ENCODE measurements at places on chromosomes 2 and 18. TPM values are rescaled to one million over a fixed set of nuclear protein-coding genes. Genes with fewer than 3 reads are reported as not detected.

The TCF23 gene
- 1.2 TPM for total RNA-seq

The VIT gene
- total RNA-seq: 4.2 TPM

DNA sequence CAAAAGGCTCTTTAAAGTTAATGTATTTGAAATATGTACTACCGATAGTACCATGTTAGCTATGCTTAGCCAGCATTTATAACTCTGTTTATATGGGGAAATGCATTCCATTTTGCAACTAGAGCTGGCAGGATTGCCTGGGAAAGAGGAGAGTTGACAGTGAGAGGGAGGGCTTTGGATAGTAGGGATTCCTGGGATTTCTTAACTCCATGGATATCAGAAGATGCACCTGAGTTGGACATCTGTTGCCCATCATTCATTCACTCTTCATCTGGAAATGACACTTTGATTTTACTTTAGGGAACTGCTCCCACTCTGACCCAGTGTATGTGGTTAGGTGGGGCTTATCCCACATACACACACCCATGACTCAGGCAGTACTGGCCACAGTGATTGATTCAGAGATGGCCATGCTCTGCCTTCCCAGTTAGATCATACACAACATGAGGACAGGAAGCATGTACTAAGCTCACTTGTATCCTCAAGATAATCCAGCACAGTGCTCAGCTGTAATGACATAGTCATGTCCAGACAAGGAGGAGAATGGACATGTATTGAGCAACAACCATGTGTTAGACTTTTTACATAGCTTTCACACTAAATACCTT is 248.8 kb downstream of the MREG start:
- no peak overlapping the region for H3K27ac ChIP-seq
- no peak overlapping the region for H3K4me3 ChIP-seq
- H3K4me1 ChIP-seq: peaks cover 14% of the 10 kb centered on the region
- no peaks in the 10 kb centered on the region for H3K27me3 ChIP-seq
- no peak for DNase-seq
- H3K36me3 ChIP-seq: no peaks in the 10 kb centered on the region

DNA sequence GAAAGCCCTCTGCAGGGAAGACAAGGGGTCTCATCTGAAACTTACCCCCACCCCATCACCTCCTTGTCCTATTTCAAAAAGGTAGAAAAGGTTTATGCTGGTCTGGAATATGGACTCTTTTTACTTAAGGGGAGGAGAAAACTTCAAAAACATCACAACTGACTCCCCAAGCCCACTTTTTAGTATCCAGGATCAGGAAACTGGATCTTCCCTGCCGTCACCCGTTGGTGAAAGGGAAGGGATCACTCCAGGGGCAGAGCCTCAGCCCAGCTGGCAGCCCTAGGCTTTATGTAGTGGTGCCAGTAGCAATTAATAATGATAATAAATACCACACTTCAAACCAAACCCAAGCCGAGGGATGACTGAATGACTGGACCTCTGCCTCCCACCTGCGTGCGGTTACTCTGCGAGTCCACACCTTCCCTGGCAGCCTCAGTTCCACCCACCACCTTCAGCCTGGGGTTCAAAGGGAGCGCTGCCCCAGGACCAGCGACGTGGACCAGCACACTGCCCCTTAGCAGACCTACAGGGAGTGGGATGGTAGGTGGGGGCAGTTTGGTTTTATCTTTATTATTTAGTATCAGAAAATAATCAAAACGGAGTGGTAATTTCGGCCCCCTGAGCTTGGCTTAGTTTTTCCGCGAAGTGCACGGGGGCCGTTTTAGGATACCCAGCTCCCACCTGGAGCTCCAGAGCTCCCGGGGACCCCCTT is 4.9 kb upstream of the GATA6 start:
- H3K27me3 ChIP-seq: peaks cover 58% of the 10 kb centered on the region
- H3K27ac ChIP-seq: peak overlapping the region; percentile 97
- H3K36me3 ChIP-seq: no peaks in the 10 kb centered on the region
- H3K4me3 ChIP-seq: peak overlapping the region; percentile 79
- peaks cover 8% of the 10 kb centered on the region for H3K4me1 ChIP-seq
- no peak for DNase-seq

DNA sequence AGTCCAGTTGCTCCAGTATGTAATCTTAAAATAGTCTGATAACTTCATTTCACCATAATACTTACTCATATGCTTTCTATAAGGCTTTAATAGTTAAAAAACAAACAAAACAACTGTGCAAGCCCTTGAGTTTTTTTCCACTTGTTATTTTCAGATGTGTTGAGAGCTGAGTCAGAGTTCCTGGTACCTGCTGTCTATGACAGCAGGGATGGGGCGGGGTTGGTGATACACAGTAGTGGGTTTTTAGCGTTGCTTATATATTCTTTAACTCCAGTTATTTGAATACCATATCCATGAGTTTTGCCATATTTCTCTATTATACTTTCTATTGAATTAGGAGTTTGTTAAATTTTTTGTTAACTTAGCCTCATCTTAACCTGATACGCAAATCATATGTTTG is 5.0 kb downstream of the NAPG start:
- peaks cover 2% of the 10 kb centered on the region for H3K36me3 ChIP-seq
- no peaks in the 10 kb centered on the region for H3K27me3 ChIP-seq
- no peak overlapping the region for H3K4me3 ChIP-seq
- no peak for DNase-seq
- peak overlapping the region; percentile 7 for H3K27ac ChIP-seq
- peaks cover 48% of the 10 kb centered on the region for H3K4me1 ChIP-seq

DNA sequence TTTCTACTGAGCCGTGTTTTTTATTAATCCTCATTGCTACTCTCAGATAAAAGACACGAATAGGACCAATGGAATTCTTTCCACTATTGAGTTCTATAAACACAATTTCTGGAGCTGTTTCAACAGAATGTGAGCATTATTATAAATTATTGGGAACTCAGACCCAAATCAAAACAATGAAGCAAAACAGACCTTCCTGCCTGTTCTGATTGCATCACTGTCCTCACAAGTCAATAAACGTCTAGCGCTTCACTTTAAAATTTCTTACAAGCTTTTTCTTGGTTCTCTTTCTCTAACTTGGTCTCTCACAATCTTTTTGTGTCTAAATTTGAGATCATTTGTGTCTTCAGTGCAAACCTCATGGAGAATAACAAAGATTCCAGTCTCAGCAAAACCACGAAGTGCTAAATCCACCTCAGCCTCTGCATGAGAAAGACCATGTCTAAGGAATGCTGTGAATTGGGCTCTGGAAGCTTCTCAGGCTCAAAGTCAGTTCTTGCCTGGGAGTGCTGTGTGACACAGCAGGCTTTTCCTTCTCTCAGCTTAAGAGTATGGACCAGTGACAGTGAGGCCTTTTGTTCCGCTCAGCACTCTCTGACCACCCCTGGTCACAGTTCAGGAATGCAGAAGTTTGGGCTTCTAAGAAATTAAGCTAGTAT is 22.8 kb downstream of the ARHGAP28 start:
- H3K27me3 ChIP-seq: no peaks in the 10 kb centered on the region
- no peak for DNase-seq
- H3K4me1 ChIP-seq: no peaks in the 10 kb centered on the region
- H3K4me3 ChIP-seq: no peak overlapping the region
- H3K27ac ChIP-seq: peak overlapping the region; percentile 53

DNA sequence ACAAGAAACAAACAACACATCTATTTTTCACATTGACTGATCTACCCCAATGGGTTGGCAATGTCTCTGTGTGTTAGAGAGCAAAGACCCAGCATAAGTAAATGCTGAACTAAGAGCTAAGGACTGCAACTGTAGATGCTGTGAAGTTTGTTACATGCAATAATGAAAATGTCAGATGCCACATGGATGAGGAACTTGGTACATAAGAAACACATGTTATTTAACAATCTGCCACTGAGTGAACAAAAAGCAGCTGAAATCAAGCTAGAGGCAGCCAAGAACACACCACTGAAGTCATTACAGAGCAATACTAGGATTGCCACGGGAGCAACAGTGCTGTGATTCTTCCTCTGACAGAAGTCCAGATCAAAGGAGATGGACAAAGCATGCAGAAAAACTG is 389.4 kb downstream of the CDH2 start:
- no peak for DNase-seq
- H3K27me3 ChIP-seq: no peaks in the 10 kb centered on the region
- no peaks in the 10 kb centered on the region for H3K4me1 ChIP-seq

DNA sequence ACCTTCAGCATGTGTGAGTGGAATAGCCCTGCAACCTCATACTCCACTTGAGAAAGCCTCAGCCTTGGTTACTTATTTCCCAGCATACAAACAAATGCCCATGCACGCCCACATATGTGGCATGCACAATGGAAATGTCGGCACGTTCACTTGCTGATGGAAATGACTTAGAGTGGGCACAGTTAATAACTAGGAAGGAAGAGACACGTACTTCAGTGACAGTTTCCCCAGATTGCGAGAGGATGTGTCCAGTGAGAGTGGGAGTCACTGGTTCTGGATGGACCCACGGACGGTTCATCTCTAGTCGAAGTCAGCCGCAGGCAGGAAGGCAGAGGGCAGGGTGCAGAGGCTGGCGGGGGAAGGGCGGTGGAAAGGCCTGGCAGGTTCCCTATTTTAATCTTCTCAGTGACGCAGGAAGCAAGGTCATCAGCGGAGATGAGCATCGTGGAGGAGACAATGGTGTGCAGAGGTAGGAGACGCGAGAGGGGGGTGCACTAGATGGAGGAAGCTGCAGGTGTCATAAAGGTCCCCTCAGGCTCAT is 350.7 kb upstream of the MYT1L start:
- no peaks in the 10 kb centered on the region for H3K4me1 ChIP-seq
- H3K4me3 ChIP-seq: no peak overlapping the region
- no peak overlapping the region for H3K27ac ChIP-seq
- no peaks in the 10 kb centered on the region for H3K36me3 ChIP-seq
- no peaks in the 10 kb centered on the region for H3K27me3 ChIP-seq

DNA sequence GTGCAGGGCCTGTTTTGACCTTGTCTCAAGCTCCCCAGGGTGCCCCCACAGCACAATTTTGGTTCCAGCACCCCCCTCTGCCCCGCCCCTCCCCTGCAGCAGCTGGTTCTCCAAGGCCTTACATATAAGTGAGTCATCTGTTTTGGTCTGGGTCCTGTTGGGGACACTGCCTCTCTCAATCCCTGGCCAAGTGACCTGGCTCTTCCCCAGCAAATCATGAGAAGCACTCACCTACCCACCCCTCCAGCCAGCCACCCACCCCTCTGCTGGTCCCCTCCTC is 90.5 kb downstream of the INHBB start:
- H3K36me3 ChIP-seq: no peaks in the 10 kb centered on the region
- H3K27ac ChIP-seq: no peak overlapping the region
- DNase-seq: no peak
- no peak overlapping the region for H3K4me3 ChIP-seq
- H3K4me1 ChIP-seq: no peaks in the 10 kb centered on the region
- H3K27me3 ChIP-seq: peaks cover 12% of the 10 kb centered on the region

DNA sequence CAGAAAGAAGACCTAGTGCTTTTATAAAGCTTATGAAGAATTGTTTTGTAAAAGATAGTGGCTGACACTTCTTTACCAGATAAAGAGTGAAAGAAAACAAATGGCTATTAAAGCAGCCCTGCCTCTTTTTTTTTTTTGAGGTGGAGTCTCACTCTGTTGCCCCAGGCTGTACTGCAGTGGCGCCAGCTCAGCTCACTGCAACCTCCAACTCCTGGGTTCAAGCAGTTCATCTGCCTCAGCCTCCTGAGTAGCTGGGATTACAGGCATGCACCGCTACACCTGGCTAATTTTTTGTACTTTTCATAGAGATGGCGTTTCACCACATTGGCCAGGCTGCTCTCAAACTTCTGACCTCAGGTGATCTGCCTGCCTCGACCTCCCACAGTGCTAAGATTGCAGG is 12.9 kb downstream of the ARPC2 start:
- no peaks in the 10 kb centered on the region for H3K27me3 ChIP-seq
- peak overlapping the region; percentile 4 for H3K27ac ChIP-seq
- H3K4me1 ChIP-seq: peaks cover 60% of the 10 kb centered on the region
- no peak overlapping the region for H3K4me3 ChIP-seq
- H3K36me3 ChIP-seq: peaks cover 100% of the 10 kb centered on the region

GRCh38 chr2:127034883-127035611 is 71.9 kb downstream of the BIN1 start:
- H3K27ac ChIP-seq: no peak overlapping the region
- no peaks in the 10 kb centered on the region for H3K27me3 ChIP-seq
- H3K36me3 ChIP-seq: no peaks in the 10 kb centered on the region
- H3K4me3 ChIP-seq: no peak overlapping the region

DNA sequence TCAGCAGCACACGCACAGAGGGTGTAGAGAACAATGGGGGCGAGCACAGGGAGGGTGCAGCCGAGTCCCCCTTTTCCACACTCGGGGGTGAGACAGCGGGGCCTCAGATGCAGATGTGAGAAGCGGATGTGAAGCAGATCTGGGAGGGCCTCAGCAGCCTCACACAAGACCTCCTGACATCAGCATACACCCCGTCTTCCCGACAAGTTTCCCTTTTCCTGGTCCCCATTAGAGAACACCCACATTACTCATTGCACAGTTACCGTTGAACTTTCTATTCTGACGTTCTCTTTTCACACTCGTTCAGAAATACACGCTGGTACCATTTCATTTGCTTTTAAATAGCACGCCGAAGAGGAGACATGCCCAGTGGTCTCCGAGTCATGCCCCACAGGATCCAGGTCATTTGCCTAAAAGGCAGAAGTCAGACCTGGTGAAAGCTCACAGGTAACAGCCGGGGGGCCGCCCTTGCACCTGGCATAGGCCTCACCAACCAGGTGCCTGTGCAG is 129.5 kb upstream of the ID2 start:
- no peaks in the 10 kb centered on the region for H3K4me1 ChIP-seq
- no peak overlapping the region for H3K27ac ChIP-seq
- no peaks in the 10 kb centered on the region for H3K36me3 ChIP-seq
- H3K27me3 ChIP-seq: no peaks in the 10 kb centered on the region
- no peak overlapping the region for H3K4me3 ChIP-seq
- no peak for DNase-seq

GRCh38 chr18:74453016-74453566 is 4.0 kb downstream of the DIPK1C start:
- H3K27me3 ChIP-seq: peaks cover 39% of the 10 kb centered on the region
- no peak for DNase-seq
- no peak overlapping the region for H3K4me3 ChIP-seq
- no peak overlapping the region for H3K27ac ChIP-seq
- H3K4me1 ChIP-seq: peaks cover 9% of the 10 kb centered on the region

GRCh38 chr18:48831113-48831759 is 119.5 kb downstream of the SMAD7 start:
- H3K4me3 ChIP-seq: no peak overlapping the region
- peak; percentile 34 for DNase-seq
- H3K27me3 ChIP-seq: no peaks in the 10 kb centered on the region
- H3K36me3 ChIP-seq: no peaks in the 10 kb centered on the region
- H3K4me1 ChIP-seq: peaks cover 84% of the 10 kb centered on the region
- H3K27ac ChIP-seq: no peak overlapping the region

GRCh38 chr2:10303181-10303693 is 533 bp downstream of the HPCAL1 start:
- H3K4me1 ChIP-seq: peaks cover 54% of the 10 kb centered on the region
- peak; percentile 64 for DNase-seq

DNA sequence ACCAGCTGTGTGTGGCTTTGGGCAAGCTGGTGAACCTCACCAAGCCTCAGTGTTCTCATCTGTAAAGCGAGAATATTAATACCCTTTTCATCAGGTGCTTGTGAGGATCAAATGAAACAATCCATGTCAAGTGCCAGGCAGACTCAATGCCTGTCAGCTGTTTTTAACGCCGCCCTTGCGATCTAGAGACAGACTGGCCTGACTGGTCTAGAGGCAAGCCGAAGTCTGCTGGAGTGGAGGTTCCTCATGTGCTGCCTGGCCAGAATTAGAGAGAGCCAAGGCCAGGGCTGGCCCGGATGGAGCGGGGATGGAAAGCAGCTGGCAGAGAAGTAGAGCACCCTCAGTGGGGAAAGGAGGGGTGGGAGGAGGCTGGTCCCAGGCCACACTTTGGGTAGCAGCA is 74.5 kb upstream of the B3GNT7 start:
- H3K4me1 ChIP-seq: peaks cover 18% of the 10 kb centered on the region
- DNase-seq: peak; percentile 57
- no peak overlapping the region for H3K4me3 ChIP-seq
- H3K27me3 ChIP-seq: no peaks in the 10 kb centered on the region
- peaks cover 4% of the 10 kb centered on the region for H3K36me3 ChIP-seq

GRCh38 chr2:189142893-189143759 is 36.4 kb downstream of the COL5A2 start:
- no peak overlapping the region for H3K27ac ChIP-seq
- peaks cover 15% of the 10 kb centered on the region for H3K4me1 ChIP-seq

Data from lower lobe of right lung (tissue), 2 donors.